ENCODE measurements at places on chromosomes 2 and 18.
A peak's percentile ranks its signal among the peaks of the same experiment; 100 is the strongest.

DNA sequence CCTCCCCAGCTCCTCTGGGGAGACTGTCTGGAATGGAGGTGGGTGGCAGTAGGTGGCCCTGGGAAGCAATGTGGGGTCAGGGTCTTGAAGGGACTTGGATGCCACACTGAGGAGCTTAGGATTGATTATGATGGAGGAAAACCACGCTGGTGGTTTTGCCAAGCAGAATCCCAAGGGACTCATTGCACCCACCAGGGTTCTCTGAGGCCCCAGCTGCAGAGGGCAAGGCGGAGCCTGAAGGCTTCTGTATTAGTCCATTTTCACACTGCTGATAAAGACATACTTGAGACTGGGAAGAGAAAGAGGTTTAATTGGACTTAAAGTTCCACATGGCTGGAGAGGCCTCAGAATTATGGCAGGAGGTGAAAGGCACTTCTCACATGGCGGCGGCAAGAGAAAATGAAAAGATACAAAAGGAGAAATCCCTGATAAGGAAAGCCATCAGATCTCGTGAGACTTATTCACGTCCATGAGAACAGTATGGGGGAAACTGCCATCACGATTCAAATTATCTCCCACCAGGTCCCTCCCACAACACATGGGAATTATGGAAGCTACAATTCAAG is 87.2 kb upstream of the YWHAQ start:
- no peak for DNase-seq

- DNase-seq = no peak
Measured at GRCh38 chr2:74078466-74078865, 69.2 kb downstream of the BOLA3 start.

GRCh38 chr18:7766817-7767216 is 199.7 kb downstream of the PTPRM start:
- no peak for DNase-seq

GRCh38 chr2:8064603-8065002 is 617.3 kb upstream of the ID2 start:
- DNase-seq = no peak

- no peak for DNase-seq
Measured at GRCh38 chr2:148042219-148042618, 21.3 kb downstream of the MBD5 start.

DNA sequence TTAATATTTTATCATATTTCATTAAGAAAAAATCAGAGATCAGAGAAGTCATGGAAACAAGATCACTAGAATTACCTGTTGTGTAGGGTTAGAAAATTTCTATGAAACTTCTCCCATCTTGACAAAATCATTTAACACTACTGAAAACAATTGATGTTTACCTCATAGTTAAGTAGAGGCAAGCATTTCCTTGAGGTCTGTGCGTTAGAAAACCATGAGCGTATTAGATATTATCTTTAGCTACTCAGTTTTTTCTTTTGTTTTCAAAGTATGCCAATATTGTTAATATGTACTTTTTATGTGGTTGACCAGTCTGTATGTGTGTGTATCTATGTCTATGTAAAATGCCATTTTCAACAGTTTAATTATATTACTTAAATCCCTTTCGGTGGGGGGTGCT is 335.7 kb downstream of the PARD3B start:
- DNase-seq = no peak

- DNase-seq = no peak
Measured at GRCh38 chr2:144523596-144524117, 3.7 kb upstream of the ZEB2 start.

GRCh38 chr18:75945265-75945933 is 517.9 kb upstream of the SMIM21 start:
- no peak for DNase-seq

- DNase-seq = no peak
Measured at GRCh38 chr2:223841436-223842190, 4.2 kb upstream of the AP1S3 start.

DNA sequence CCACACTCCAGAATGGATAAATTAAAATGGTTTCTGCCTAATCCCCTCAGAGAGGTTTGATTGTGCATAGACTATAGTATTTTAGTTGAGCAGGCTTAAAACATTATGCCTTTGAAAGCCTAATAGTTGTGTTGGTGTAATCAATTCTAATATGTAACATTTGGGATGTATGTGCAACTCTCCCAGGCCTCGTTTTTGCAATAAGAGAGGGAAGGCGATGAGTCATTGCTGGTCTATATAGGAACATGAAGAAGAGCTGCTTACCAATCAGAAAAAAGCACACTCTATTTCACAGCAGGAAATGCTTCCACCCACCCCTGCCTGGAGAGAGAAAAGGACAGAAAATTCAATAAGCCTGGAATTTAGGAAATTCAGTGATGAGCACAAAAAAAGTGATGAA is 1424.0 kb upstream of the PIK3C3 start:
- DNase-seq = no peak

- no peak for DNase-seq
Measured at GRCh38 chr2:189163889-189164288, 15.7 kb downstream of the COL5A2 start.

- DNase-seq = no peak
Measured at GRCh38 chr2:185335879-185336278, 402.7 kb upstream of the FSIP2 start.

DNA sequence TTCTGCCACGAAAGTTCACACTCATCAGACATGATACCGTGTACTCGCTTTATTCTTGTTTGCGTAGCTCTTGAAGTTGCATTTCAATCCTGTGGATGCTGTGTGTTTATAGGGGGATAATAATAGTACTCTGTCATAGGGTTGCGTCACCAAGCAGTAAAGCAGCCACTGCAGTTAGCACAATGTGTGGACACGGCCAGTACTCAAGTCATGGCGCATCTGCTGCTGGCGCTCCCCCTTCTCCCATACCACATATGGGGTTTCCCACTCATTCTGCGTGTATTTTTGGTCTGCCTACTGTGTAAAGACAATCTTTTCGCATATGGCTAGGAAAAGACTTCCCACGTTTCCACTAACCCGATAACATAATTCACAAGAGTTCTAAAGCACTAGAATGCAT is 2.1 kb upstream of the ZBTB14 start:
- DNase-seq = no peak

GRCh38 chr18:74390900-74391299 is 66.2 kb downstream of the DIPK1C start:
- no peak for DNase-seq

GRCh38 chr2:8303322-8303832 is 378.5 kb upstream of the ID2 start:
- DNase-seq = peak; percentile 59

- DNase-seq = no peak
Measured at GRCh38 chr2:134705861-134706586, 12.8 kb downstream of the TMEM163 start.

- DNase-seq = no peak
Measured at GRCh38 chr2:84450288-84451227, 8.5 kb downstream of the SUCLG1 start.

GRCh38 chr2:217222309-217222910 is 362.5 kb upstream of the TNP1 start:
- no peak for DNase-seq

GRCh38 chr2:30115141-30115980 is 31.4 kb upstream of the YPEL5 start:
- peak; percentile 61 for DNase-seq

DNA sequence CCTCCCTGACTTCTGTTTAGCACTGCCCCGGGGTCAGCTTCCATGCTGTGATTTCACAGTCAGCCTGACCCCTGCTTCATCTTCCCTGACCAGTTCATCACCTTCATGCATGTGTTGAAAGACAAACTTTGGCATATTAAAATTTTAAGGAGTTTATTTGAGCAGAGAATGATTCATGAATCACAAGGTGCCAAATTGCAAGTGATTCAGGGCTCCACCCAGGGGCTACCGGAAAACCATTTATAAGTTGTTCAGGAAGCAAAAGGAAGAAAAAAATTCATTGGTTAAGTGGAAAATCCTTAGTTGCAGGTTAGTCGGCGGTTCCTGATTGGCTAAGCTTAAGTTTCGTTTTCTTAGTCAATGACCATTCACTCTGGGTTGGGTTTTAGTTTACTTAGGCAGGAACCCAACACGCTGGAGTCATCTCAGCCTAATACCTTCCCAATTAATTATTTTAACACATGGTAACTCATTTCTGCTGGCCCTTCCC is 10.6 kb downstream of the IL1F10 start:
- no peak for DNase-seq

GRCh38 chr2:32128636-32129035 is 37.0 kb upstream of the SLC30A6 start:
- DNase-seq = no peak

Data from activated CD4-positive, alpha-beta T cell treated with anti-CD3 and anti-CD28 coated beads, Interleukin-2, amount 50 U/mL, for 1 hour (primary cell).